ENCODE measurements at places on chromosomes 7 and 10.
A peak's percentile ranks its signal among the peaks of the same experiment; 100 is the strongest.

DNA sequence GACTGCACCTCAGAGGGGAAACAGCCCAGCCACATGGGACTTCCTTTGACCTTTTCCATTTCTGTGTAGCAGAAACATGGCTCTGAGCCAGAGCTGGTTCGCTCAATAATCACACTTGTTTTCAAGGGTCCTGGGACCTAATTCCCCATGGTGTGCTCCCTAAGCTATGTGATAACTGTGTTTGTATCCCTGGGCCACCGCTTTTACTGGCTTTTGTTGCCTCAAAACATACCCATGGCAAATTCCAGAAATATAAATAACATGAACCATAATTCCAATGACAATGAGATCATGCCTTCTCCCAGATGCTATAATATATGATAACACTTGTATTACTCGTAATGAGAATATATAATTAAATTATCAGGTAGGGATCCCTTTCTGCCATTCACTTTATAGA lies 196.4 kb downstream of the GFRA1 start:
- no peak for DNase-seq

- no peak for DNase-seq
Observed at GRCh38 chr7:42729053-42729765, 182.7 kb downstream of the C7orf25 start.

GRCh38 chr10:103281753-103282152 lies 4.8 kb downstream of the INA start:
- DNase-seq, result no peak

- no peak for DNase-seq
Observed at GRCh38 chr7:42831718-42832522, 80.0 kb downstream of the C7orf25 start.

DNA sequence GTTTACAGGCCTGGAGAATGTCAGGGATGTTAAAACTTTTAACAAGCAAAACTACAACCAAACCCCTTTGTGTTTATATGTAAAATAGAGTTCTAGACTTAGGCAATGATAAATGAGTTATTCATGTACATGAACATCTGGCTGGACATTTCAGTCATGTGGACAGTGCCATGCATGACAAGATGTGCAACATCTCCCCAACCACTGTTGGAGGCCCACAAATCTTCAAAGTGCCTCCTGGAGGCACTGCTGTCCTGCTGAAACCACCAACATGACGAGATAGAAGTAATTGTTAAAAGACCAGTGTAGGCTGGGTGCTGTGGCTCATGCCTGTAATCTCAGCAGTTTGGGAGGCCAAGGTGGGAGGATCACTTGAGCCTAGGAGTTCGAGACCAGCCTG lies 18.4 kb downstream of the PPIA start:
- DNase-seq, result no peak

DNA sequence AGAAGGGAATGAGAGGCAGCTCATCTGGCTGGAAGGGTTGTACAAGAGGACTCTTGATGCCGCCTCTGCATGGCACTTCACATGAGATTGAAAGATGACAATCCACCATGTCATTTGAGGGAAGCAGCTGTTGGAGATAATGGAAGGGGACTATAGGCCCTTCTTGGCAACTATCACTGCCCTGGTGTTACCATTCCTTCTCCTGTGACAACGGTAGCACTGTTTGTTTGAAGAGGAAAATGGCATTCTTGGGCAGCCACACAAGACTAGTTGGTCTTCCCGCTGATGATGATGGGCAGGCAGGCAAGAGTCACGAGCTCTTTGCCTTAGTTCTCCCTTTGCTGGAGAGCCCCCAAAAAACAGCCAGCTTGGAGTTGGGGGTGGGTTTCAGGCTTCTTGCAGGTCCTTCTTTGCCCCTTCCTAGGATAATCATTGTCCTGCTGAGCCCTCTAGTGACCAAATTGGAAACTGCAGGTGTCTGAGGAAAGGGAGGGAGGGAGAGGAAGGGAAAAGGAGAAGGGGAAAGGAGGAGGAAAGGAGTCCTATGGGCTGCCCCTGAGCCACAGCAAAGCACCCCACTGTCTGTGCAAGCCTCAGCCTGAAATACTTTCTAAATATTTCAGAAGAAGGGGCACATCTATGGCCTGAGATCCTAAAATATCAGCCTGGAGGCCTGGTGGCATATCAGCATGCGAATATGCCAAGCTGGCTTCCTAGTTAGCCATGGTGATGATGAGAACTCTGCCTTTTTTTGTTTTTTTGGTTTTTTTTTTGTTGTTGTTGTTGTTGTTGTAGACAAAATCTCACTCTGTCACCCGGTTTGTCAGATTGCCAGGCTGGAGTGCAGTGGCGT lies 165.6 kb upstream of the KMT2E start:
- DNase-seq, result peak; percentile 62

- no peak for DNase-seq
Observed at GRCh38 chr10:127175357-127176110, 20.9 kb downstream of the INSYN2A start.

GRCh38 chr10:25076506-25077177 lies 60.2 kb downstream of the THNSL1 start:
- no peak for DNase-seq

- DNase-seq, result no peak
Observed at GRCh38 chr7:1260244-1260635, 27.6 kb downstream of the UNCX start.

DNA sequence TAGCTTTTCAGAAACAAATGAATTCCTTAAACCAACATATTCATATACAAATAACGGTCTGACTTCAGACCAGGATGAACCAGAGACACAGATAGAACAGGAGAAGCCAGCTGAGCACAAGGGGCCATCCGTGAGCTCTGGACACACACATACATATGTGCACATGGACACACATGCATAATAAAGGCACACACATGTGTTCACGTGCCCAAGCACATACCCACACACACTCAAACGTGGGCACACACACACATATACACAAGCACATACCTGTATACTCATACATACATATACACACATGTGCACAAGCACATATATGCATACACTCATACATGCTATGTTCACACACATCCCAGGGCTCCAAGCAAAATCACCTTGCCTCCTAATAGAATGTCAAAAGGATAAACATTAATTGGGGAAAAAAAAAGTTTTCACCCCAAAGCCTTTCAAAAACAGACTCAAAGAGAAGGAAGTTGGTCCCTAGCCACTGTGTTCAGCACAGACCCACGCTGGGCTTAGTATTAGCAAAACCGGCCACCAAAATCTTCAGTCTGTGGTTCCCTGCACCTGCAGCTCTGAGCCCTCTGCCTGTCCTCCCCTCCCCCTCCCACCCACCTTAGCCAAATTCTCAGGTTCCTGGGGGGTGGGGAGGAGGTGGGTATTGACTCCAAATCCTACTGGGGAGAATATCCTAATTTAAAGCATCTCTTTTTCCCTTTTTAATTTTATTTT lies 100.4 kb upstream of the MACROH2A2 start:
- no peak for DNase-seq

DNA sequence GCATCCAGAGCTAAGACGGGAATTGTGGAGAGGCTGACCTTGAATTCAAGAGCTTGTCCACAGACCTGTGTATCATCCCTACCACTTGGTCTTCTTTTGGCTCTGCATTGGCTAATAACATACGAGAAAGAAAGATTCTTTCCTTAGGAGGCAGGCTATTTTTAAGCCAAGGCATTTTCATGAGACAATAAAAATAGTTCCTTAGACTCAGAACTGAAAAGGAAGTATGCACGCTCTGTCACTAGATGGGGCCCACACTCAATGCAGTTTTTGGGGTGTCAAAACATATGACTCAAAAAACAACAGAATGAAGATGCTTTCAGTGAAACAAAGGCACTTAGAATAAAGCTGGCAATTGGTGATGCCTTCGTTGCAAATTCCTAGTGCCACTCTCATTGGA lies 265.9 kb upstream of the DGKB start:
- DNase-seq, result no peak

DNA sequence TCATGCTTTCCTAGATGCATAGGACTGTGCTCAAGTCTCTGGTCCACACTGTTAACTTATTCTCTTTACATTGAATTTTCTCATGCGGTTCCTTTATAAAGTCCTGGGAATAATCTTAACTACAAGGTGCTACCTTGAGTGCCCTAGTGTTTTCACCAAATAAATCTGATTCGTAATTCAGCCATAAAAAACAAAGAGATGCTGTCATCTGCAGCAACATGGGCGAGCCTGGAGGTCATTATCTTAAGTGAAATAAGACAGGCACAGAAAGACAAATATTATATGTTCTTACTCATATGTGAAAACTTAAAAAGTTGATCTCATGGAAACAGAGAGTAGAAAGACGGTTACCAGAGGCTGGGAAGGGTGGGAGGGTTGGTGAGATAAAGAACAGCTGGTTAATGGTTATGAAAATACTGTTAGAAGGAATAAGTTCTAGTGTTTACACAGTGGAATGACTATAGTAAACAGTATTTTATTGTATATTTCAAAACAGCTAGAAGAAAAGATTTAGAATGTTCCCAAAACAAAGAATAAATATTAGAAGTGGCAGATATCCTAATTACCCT lies 38.3 kb downstream of the NT5C3A start:
- DNase-seq, result no peak

GRCh38 chr7:123633553-123633952 lies 22.1 kb upstream of the LMOD2 start:
- no peak for DNase-seq

DNA sequence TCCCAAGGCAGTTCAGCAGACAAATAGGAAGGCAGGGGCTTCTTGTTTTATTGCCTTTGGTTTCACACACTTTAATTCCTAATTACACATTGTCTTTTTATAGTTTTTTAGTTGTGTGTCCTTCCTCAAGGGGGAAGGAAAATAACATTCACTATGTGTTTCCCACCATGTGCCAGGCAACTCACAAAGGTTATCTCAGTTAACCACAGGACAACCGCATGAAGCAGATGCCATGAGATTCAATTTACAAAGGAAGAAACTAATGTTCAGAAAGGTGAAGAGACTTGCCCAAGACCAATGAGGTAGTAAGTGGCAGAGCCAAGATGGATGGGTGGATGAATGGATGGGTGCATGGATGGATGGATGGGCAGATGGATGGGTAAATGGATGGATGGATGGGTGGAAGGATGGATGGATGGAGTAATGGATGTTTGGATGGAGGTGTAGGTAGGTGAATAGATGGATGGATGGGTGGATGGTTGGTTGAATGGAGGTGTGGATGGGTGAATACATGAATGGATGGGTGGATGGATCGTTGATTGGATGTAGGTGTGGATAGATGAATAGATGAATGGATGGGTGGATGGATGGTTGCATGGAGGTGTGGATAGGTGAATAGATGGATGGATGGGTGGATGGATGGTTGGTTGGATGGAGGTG lies 77.9 kb downstream of the ARHGAP22 start:
- no peak for DNase-seq

- no peak for DNase-seq
Observed at GRCh38 chr10:61359452-61359851, 93.7 kb downstream of the TMEM26 start.

GRCh38 chr7:103989785-103990767 lies 618 bp upstream of the RELN start:
- no peak for DNase-seq

- DNase-seq, result no peak
Observed at GRCh38 chr7:155374276-155375252, 76.9 kb downstream of the INSIG1 start.

GRCh38 chr7:50265968-50266634 lies 38.4 kb upstream of the IKZF1 start:
- DNase-seq, result no peak
